ENCODE measurements at places on chromosomes 2 and 18. TPM values are rescaled to one million over a fixed set of nuclear protein-coding genes. Genes with fewer than 3 reads are reported as not detected.

DNA sequence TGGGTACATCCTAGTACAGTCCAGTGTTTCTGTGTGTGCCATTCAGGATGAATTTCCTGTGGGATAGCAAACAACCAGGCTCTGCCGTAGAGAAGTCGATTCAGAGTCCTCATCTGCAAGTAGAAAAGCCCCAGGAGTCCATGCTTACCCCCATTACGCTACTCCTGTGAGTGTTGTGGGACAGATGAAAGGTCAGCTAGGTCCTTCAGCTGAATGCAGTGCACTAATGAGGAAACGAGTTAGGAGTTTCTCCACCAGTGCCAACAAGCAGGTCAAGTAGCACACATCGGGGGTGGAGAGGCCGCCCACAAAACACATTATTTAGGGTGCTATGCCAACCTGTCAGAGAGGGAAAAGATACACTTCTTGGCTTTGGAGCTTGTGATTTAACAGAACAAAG lies 2.5 kb upstream of the GPR39 start:
- H3K27me3 ChIP-seq: peaks cover 19% of the 10 kb centered on the region
- no peaks in the 10 kb centered on the region for H3K4me1 ChIP-seq
- no peak overlapping the region for H3K4me3 ChIP-seq
- DNase-seq: no peak
- H3K27ac ChIP-seq: no peak overlapping the region

The LMAN2L gene
- total RNA-seq: 7.3 TPM

- H3K36me3 ChIP-seq: no peaks in the 10 kb centered on the region
- DNase-seq: no peak
- no peaks in the 10 kb centered on the region for H3K4me1 ChIP-seq
- no peak overlapping the region for H3K4me3 ChIP-seq
- no peaks in the 10 kb centered on the region for H3K27me3 ChIP-seq
Measured at GRCh38 chr2:236813766-236814165, 244.1 kb downstream of the ACKR3 start.

The MYO1B gene
- 3.9 TPM for total RNA-seq

GRCh38 chr2:227717687-227718567 lies at the start of gene SLC19A3:
TSS of gene SLC19A3 (minus strand) at chr2:227718028. CDS start at chr2:227702318, 15,710 bp downstream.
- no peaks in the 10 kb centered on the region for H3K36me3 ChIP-seq
- no peak within 1 kb of the TSS for H3K27ac ChIP-seq
- peaks cover 38% of the 10 kb centered on the region for H3K27me3 ChIP-seq
- H3K4me1 ChIP-seq: no peaks in the 10 kb centered on the region
- no peak for DNase-seq
- no peak within 1 kb of the TSS for H3K4me3 ChIP-seq

DNA sequence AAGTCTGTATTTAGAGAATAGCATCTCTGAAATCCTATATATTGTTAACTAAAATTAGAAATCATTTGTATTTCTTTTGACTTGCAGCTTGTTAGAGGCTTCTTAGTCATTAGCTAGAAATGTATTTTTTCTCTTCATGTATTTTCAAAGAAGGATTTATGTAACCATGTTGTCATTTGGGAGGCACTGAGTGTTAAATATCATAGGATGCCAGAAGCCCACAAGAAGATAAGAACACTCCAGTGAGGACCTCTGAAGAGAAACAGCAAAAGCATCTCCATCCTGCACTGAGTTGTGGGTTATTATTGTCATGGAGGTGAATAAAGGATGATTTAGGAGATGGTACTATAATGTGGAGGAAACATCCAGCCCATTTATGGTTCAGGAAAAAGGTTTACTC lies 93.5 kb downstream of the UBE2E3 start:
- no peak overlapping the region for H3K27ac ChIP-seq
- no peaks in the 10 kb centered on the region for H3K27me3 ChIP-seq
- H3K36me3 ChIP-seq: no peaks in the 10 kb centered on the region

- no peaks in the 10 kb centered on the region for H3K4me1 ChIP-seq
- peaks cover 25% of the 10 kb centered on the region for H3K36me3 ChIP-seq
- no peak for DNase-seq
- H3K27me3 ChIP-seq: no peaks in the 10 kb centered on the region
Measured at GRCh38 chr2:48380208-48380607, 149.7 kb upstream of the STON1 start.

DNA sequence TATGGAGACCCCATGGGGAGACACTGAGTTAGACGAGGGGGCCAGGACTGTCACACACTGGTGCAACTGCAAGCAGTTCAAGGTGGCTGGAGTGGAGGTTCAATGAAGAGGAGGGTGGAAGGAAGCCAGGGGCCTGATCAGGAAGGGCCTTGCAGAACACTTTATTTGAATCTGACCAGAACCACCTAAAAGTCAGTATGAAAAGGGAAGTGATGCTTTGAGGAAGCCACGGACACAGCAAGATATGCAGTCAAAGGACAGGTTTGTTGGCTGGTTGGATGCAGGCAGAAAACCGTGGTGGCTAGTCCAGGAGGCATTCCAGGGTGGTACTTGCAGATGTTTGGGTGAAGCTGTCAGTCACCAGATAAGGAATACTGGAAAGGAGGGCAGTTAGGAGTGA lies 3.5 kb upstream of the FAM124B start:
- DNase-seq: no peak
- H3K4me1 ChIP-seq: peaks cover 6% of the 10 kb centered on the region
- no peak overlapping the region for H3K4me3 ChIP-seq
- no peaks in the 10 kb centered on the region for H3K36me3 ChIP-seq

- H3K36me3 ChIP-seq: no peaks in the 10 kb centered on the region
- H3K27me3 ChIP-seq: no peaks in the 10 kb centered on the region
- DNase-seq: no peak
- H3K4me3 ChIP-seq: no peak overlapping the region
- no peak overlapping the region for H3K27ac ChIP-seq
- no peaks in the 10 kb centered on the region for H3K4me1 ChIP-seq
Measured at GRCh38 chr18:75123113-75123512, 85.8 kb downstream of the PTGR3 start.

DNA sequence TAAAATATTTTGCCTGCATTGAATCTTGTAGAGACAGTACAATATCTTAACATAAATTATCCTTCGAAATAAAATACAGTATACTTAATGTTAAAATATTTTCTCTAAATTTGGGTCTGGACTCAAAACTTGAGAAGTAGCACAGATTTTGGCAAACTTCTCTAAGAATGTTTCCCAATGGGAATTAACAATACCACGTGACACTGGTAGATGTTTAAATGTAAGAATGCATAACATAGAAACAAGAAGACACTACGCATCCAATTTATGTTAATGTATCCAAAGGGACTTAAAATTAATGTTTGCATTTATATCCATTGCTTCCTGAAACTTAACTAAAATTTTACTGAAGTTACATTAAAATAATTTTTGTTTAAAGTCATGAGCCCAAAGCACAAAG lies 1460.9 kb downstream of the LRP1B start:
- no peaks in the 10 kb centered on the region for H3K36me3 ChIP-seq
- no peaks in the 10 kb centered on the region for H3K27me3 ChIP-seq
- H3K4me3 ChIP-seq: no peak overlapping the region
- no peak for DNase-seq

The OSR1 gene
- total RNA-seq: not detected

DNA sequence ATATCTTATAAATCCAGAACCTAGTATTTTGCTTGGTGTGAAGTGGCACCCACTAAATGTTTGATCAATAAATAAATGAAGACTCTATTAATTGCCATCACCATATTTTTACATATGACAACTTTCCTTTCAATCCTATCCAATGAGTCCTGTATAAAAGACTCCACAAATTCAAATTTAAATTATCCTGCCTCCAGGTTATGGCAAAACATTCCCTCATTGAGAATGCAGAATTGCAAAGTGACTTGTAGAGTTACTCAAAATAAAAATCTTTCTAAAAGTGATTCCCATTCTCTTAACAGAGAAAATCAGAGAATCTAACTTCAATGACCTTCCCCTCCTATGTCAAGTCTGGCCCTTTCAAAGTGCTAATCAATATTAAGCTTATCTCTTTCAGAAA lies 236.8 kb downstream of the GRB14 start:
- DNase-seq: no peak
- no peak overlapping the region for H3K27ac ChIP-seq
- H3K4me1 ChIP-seq: no peaks in the 10 kb centered on the region
- no peak overlapping the region for H3K4me3 ChIP-seq

The ZNF516 gene
- 8.0 TPM for total RNA-seq

The CCDC85A gene
- total RNA-seq: not detected

The DTNA gene
- total RNA-seq: not detected

The UGT1A8 gene
- not detected for total RNA-seq

GRCh38 chr18:2891526-2892431 lies 45.0 kb downstream of the EMILIN2 start:
- peaks cover 16% of the 10 kb centered on the region for H3K36me3 ChIP-seq
- DNase-seq: no peak
- peak overlapping the region; percentile 37 for H3K4me3 ChIP-seq
- no peaks in the 10 kb centered on the region for H3K27me3 ChIP-seq
- H3K27ac ChIP-seq: peak overlapping the region; percentile 53

GRCh38 chr2:64672708-64673107 lies 19.0 kb upstream of the SERTAD2 start:
- no peak for DNase-seq
- H3K27me3 ChIP-seq: no peaks in the 10 kb centered on the region
- peaks cover 6% of the 10 kb centered on the region for H3K36me3 ChIP-seq
- peaks cover 24% of the 10 kb centered on the region for H3K4me1 ChIP-seq
- H3K27ac ChIP-seq: no peak overlapping the region

The CROCC2 gene
- total RNA-seq: not detected

The MARCHF4 gene
- total RNA-seq: not detected

GRCh38 chr2:178072000-178072382 lies 586 bp downstream of the PDE11A start:
- H3K36me3 ChIP-seq: no peaks in the 10 kb centered on the region
- peaks cover 62% of the 10 kb centered on the region for H3K27me3 ChIP-seq
- peaks cover 6% of the 10 kb centered on the region for H3K4me1 ChIP-seq

The TET3 gene
- 21.0 TPM for total RNA-seq

The METTL4 gene
- 25.8 TPM for total RNA-seq
